ENCODE measurements at places on chromosomes 13 and 19. TPM values are rescaled to one million over a fixed set of nuclear protein-coding genes. Genes with fewer than 3 reads are reported as not detected.
A peak's percentile ranks its signal among the peaks of the same experiment; 100 is the strongest.

The CILP2 gene
- 6.1 TPM for polyA plus RNA-seq

GRCh38 chr13:44299152-44299943 is 74.3 kb upstream of the SERP2 start:
- no peak for DNase-seq

DNA sequence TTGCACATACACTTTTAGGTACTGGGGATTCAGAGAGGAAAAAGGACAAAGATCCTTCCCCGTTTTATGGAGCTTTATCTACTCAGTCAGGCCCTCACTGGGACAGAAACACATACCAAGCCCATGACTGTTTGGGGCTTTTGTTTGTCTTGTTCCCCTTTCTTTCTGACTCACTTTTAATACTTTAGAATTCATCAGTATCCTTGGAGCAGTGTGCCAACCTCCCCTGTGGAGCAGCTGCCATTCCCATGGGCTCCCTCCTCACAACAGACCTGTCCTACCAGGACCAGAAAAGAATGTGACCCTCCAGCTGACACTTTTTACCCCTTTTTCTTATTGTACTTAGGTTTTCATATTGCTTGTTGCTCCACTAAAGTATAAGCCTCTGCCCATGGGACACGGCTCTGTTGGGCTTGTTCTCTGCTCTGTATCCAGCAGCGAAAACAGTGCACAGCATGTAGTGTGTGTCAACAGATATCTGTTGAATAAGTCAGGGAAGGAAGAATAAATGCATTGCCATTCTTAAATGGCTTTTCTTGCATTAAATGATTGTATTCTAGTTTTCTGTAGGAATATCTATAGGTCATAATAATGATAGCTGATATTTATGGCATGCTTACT is 431.1 kb downstream of the EFNB2 start:
- peak; percentile 50 for DNase-seq

The GIPC3 gene
- 6.9 TPM for polyA plus RNA-seq

The PLK5 gene
- 1.1 TPM for polyA plus RNA-seq

Data from brain (organoid and tissue), 16 donors.